CD4-positive, alpha-beta T cell treated with Interleukin-4 for 4 hours (primary cell): ENCODE measurements at places on chromosomes 1 and 21.

- DNase-seq: no peak
Observed at GRCh38 chr1:167767761-167768160, 46.0 kb downstream of the MPZL1 start.

DNA sequence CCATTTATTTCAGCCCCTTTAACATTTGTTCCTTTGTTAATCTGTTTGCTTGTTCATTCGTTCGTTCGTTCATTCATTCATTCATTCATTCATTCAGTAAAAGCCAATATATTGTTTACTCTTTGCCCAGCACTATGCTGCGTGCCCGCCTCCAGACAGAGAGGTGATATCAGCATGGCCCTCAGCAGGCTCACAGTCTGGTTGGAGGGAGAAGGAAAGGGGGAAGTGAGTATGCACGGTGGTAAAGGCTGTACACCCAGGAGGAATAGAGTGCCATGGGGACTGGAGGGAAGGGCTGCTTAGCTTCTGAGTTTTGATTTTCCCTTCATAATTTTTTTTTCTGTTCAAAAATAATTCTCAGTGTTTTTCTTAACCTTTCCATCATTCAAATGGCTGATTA lies 144.7 kb downstream of the NOS1AP start:
- no peak for DNase-seq

GRCh38 chr21:39628385-39628784 lies 15.6 kb downstream of the B3GALT5 start:
- no peak for DNase-seq

DNA sequence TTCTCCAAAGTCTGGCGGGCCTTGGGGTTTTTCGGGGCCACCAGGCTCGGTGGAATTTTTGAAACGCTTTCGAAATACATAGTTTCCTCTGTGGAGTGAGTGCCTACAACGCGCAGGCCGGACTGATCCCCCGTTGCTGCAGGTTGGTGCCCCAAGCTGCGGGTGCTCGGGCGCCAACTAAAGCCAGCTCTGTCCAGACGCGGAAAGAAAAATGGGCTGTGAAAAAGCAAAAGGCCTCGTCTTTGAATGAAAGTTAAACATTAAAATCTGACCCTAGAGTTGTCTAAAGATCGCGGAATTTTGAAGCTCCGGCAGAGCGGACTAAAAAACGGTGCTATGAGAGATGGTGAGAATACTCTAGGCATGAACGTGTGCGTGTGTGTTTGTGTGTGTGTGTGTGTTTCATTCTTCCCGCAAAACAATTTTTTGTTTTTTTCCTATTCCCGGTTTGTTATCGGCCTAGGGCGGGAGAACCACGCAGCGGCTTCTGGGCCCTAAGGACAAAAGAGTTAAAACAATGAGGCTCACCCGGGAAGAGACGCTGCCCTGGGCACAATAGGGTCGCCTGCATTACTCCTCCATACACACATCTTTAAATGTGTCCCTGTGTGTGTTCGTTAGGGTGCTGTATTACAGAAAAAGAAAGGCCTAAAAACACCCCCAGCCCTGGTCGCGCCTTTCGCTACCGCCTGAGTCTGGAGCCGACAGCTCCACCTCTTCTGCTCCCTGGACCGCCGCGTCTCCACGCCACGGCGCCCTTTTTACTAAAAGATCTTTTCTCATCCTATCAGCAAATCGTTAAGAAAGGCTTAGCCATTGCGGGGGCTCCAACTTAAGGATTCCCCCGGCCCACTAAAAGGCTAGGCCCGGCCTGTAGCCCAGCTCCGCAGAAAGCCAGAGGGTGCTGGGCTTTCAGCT lies 3.2 kb downstream of the TBX15 start:
- no peak for DNase-seq

DNA sequence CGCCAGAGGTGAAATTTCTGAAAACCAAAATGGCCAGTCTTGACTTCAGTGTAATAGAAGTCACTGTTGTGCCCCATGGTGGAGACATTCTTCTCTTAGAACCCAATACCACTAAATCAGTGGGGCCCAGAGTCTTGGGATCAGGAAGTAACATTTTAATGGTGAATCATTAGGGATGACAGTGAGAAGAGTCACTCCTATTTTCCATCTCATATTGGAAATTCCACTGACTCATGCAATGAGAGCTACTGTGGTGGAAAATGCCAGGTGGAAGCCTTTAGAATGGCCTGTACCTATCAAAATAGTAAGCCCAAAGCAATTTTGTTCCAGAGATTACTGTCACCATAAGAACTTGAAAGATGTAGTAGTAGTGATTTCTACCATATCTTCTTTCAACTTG lies 20.6 kb upstream of the PPM1J start:
- DNase-seq: no peak

DNA sequence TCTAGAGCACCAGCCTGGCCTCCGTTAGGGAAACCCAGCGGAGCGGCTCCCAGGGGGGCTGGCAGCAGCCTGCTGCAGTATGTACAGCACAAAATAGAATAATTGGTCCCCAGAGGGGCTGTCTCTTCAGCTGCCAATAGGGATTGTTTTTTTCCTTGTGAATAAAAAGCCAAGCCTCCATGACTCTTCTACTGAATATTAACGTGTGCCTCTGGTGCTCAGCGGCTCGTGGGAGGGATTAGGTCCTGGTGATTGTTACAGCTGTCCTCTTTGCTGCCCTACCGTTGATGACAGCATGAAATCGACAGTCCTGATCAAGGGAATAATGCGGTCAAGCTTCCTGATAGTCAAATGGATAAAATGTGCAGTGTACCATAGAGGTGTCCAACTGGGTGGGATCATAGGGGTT lies 190.7 kb upstream of the RUNX1 start:
- DNase-seq: no peak

DNA sequence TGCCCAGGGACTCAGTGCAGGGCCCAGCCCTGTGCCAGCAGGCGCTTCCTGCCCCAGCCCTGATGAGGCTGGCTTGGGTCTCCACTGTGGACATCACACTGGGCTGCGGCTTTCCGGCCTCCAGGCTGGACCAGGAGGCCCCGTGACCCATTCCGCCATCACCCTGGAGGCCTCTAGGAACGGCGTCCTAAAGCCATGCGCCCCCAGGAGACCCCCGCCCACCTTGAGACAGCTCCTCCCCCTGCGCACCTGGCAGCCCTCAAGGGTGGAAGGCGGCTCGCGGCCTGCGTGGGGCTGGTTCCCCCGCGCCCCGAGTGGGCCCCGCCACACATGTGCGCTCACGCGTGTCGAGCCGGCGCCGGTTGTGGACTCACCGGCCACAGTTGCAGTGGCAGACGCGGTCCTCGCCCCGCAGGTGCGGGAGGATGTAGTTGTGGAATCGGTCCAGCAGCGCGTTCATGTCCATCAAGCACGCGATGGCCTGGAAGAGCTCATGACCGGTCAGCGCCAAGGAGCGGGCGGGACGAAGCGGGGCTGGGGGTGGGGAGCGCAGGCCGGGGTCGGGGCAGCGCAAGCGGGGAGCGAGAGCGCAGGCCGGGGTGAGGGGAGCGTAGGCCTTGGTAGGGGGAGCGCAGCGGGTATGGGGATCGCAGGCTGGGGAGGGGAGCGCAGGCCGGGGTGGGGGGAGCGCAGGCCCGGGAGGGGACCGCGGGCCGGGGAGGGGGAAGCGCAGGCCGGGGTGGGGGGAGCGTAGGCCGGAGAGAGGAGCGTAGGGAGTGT lies 924 bp downstream of the TMEM240 start:
- no peak for DNase-seq

- DNase-seq: no peak
Observed at GRCh38 chr1:39342776-39343175, 138.3 kb downstream of the MACF1 start.

DNA sequence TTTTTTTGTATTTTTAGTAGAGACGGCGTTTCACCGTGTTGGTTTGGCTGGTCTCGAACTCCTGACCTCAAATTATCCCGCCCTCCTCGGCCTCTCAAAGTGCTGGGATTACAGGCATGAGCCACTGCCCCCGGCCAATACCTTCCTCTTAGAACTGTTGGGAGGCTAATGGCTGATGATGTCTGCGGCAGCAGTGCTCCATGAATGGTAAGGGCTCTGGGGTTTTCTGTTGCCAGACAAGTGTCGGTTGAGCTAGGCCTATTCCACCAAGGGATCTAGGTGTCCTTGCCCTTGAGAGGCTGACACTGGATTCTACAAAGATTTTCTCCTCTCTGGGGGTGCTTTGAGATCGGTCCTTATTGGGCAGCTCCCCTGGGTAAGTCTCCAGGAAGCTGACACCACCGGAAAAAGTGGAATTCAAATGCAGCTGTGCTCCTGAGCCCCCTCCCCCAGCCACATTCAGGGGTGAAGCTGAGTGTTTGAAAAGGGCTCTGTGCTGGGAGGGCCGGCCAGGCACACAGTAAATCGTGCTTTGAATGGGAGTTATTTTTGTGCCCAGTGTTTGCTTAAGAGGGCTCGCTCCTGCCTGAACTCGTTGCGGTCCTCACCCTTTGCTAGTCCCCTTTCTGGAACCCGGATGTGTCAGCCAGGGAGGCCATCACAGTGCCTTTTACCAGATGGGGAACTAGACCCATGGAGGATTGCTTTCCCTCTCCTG lies 5.2 kb downstream of the SOX13 start:
- DNase-seq: no peak

DNA sequence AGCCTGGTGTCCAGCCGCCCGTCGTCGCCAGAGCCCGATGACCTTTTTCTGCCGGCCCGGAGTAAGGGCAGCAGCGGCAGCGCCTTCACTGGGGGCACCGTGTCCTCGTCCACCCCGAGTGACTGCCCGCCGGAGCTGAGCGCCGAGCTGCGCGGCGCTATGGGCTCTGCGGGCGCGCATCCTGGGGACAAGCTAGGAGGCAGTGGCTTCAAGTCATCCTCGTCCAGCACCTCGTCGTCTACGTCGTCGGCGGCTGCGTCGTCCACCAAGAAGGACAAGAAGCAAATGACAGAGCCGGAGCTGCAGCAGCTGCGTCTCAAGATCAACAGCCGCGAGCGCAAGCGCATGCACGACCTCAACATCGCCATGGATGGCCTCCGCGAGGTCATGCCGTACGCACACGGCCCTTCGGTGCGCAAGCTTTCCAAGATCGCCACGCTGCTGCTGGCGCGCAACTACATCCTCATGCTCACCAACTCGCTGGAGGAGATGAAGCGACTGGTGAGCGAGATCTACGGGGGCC lies 1.2 kb downstream of the OLIG2 start:
- no peak for DNase-seq

DNA sequence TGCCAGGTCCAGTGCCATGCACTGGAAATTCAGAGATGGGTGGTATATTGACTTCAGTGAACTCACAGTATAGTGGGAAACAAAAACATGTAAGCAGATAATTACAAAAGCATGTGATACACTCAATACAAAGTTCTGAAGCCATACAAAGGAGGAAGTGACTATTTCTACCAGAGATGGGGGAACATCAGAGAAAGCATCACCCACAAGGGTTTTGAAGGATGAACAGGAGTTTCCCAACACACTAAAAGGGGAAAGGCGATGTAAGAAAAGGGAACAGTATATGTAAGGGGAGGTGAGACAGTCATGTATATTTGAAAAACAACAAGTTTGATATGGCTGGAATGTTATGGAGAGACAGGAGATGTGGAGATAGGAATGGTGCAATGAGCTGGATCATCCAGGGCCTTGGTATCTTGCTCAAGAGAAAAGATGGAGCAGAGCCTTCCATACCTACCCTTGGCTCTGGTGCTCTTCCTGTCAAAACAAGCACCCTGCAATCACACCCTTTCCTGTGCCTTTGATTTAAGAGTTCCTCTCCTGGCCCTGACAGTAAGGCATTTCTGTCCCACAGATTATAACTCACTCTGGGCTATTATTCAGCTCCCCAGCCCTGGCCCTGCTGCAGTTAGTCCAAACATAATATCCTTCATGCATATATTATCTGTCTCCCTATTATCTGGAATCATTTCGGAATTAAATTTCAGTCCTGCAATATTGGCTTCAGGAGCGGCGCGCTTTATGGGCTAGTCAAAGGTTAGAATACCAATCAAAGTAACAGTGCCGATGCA lies 60.5 kb downstream of the DMAP1 start:
- DNase-seq: no peak

DNA sequence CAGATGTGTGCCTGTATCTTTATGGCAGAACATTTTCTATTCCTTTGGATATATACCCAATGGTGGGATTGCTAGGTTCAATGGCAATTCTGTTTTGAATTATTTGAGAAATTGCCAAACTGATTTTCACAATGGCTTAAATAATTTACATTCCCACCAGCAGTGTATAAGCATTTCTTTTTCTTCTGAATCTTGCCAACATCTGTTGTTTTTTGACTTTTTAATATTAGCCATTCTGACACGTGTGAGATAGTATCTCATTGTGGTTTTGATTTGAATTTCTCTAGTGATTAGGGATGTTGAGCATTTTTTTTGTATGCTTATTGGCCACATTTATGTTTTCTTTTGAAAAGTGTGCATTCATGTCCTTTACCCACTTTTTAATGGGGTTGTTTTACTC lies 864.3 kb upstream of the ADAMTS5 start:
- no peak for DNase-seq

GRCh38 chr1:7891804-7892203 lies 38.9 kb upstream of the UTS2 start:
- no peak for DNase-seq

GRCh38 chr1:102239247-102239646 lies 242.5 kb upstream of the OLFM3 start:
- DNase-seq: no peak

DNA sequence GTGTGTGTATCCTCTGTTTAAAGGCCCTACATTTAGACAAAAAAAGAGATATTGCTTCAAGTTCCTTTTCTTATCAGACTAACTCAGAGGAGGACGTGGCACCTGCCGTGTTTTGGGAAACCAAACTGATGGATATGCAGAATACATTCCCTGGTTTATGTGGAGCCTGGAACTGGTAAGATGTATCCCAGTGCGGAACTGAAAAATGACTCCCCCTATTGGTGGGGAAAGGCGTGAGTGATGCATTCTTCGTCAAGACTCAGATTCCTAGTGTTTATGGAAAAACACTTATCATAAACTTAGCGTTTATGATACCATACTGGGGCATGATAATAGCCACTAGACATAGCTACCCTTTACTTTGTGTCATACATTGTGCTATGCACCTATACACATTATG lies 154.2 kb downstream of the ZNF326 start:
- DNase-seq: no peak

GRCh38 chr21:45475004-45475685 lies 67.1 kb downstream of the SLC19A1 start:
- no peak for DNase-seq

GRCh38 chr1:204711947-204712701 lies 26.6 kb upstream of the LRRN2 start:
- DNase-seq: no peak

DNA sequence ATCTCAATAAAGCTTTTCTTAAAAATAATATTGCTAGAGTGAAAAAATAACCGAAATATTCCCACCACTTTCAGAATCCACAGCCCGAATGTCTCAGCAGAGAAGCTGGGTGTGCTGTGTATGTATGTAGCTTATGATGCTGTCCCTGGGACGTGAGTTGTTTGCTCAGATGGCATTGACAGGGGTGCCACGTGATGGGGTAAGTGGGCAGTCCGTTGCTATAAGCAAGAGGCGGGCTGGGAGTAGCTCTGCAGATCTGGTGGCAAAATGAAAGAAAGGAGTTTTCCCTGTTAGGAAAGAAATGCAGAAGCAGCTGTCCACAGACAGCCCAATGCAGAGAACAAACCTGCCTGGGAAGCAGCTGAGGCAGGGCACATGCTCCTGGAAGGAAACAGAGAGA lies 3.8 kb upstream of the FAM20B start:
- no peak for DNase-seq
